Left lung (tissue), 14 donors: ENCODE measurements at places on chromosomes 2 and 18. TPM values are rescaled to one million over a fixed set of nuclear protein-coding genes. Genes with fewer than 3 reads are reported as not detected.

Gene GALNT13
- 2.0 TPM for total RNA-seq

Gene PUS10
- total RNA-seq = 14.2 TPM

Gene INSIG2
- total RNA-seq = 31.5 TPM

Gene DES
- total RNA-seq = 32.0 TPM

Gene DYNC2LI1
- 17.8 TPM for total RNA-seq

Gene CEP68
- total RNA-seq = 10.4 TPM

Gene CHST10
- 7.3 TPM for total RNA-seq
